ENCODE measurements at places on chromosomes 6 and 20.

- peak; percentile 67 for DNase-seq
Measured at GRCh38 chr20:17909869-17910321, 58.7 kb downstream of the SNX5 start.

DNA sequence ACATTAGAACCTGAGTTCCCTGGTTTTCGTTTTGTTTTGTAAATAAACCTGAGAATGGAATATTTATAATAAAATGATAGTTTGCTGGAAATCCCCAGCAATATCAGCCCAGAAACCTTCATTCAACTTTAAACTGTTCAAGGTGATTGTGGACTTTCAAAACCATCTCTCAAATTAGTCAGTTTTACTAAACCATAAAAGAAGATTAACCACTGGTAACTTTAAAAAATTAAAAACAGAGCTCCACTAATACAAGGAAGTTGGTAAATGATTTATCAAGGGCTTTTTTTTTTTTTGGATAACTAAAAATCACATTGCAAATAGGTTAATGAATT lies 10.0 kb downstream of the MBOAT1 start:
- DNase-seq, result no peak

- peak; percentile 73 for DNase-seq
Measured at GRCh38 chr6:68054756-68055155, 580.3 kb upstream of the ADGRB3 start.

GRCh38 chr20:12687476-12687875 lies 321.3 kb upstream of the SPTLC3 start:
- DNase-seq, result no peak

DNA sequence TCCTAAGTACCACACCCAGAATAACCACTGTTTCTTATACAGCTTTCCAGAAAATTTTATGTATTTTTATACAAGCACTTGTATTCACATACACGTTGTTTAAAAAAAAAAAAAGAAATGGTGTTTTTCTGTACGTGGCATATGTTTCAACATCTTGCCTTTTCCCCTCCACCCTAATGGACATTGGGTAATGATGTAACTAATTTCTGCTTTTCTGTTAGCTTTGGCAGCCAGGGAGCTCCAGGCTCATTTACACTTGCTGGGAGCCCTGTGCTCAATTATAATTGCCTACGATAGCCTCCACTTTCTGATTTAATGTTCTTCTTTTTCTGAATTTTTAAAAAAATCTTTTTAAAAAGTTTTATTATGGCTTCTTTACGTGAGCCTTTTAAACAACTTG lies 352.4 kb downstream of the UTRN start:
- no peak for DNase-seq

DNA sequence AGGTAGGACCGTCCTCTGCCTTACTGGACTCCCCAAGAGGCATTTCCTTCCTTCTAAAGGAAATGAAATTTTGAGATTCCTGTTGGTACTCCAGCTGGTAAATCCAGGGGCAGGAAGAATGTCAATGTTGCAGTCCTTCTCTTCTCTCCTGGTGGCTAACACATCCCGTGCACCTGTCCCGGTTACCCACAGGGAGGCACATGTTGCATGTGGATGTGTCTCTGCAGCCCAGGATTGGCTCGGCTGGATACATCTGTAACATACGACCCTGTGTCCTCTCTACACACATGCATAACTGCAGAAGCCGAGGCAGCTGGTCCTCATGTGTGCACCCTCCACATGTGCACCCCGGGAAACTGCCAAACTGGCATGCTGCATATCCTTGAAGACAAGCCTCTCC lies 1.3 kb upstream of the LRFN2 start:
- DNase-seq, result no peak

- peak; percentile 88 for DNase-seq
Measured at GRCh38 chr6:17589406-17590096, 10.6 kb upstream of the FAM8A1 start.

DNA sequence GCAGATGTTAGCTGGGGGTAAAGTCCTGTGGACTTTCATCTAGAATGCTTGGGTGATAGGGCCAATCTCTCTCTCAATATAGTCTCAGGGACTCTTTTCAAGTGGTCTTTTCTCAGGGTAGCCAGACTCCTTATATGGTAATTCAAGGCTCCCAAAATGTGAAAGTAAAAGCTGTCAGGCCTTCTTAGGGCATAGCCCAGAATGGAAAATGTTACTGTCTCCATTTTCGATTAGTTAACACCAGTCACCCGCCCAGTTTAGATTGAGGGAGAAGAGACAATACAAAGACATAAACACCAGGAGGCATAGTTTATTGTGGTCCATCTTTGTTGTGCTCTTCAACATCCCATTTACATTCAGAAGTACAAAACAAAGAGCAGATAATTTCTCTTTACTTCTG lies 295.8 kb downstream of the EPHA7 start:
- no peak for DNase-seq

DNA sequence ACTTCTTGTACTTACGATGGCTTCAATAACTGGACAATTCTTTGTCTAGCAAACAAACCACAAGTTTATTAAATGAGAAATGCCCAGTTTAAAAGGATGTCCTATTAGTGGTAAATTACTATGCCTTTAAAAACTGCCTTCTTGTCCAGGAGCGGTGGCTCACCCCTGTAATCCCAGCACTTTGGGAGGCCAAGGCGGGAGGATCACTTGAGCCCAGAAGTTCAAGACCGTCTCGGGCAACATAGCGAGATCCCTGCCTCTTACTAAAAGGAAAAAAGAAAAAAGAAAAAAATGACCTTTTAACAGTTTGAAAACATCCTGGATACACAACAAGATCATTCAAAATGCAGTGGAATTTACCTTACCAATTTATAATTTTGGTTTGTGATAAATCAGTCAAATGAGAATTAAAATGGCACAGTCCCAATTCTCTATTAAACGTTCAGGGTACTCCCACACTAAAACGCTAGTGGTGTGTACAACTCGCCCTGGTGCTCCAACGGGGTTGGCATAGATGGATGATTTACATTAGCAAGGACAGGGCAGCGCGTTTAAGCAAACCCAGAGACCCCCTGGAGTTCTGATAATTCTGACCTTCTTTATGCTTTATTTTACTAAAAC lies 2.3 kb downstream of the ZBTB2 start:
- DNase-seq, result no peak

DNA sequence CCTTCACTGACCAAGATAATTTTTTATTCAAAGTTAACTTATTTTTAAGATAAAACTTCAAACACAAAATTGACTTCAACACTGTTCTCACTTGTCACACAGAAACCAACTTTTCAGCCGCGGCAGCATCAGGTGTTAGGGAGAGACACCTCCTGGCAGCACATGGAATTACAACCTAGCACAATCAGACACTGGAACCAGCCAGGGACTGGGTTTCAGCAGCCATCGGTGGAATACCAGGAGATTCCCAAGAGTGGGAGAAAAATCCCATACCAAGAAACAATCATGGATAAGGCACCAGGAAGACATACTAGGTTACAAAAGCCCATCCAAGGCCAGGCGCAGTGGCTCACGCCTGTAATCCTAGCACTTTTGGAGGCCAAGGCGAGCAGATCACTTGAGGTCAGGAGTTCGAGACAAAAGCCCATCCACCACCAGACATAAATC lies 70.0 kb downstream of the SNX5 start:
- DNase-seq, result peak; percentile 66

DNA sequence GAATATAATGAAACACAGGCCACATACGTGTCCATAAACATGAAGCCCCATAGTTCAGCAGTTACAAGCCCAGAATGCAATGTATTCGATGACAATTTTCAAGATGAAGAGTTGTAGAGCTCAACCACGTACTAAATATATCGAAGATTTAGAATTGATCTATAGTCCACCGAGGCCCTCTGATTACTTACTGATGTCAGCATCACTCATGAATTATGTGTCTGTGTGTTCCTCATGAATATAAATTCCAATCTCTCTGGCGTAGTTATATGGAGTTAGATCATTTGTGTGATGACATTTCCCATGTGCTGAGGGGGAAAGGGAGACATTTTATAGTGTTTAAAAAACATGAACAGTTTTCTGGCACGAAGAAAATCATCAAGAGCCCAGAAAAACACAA lies 97.5 kb downstream of the PFDN4 start:
- peak; percentile 85 for DNase-seq

DNA sequence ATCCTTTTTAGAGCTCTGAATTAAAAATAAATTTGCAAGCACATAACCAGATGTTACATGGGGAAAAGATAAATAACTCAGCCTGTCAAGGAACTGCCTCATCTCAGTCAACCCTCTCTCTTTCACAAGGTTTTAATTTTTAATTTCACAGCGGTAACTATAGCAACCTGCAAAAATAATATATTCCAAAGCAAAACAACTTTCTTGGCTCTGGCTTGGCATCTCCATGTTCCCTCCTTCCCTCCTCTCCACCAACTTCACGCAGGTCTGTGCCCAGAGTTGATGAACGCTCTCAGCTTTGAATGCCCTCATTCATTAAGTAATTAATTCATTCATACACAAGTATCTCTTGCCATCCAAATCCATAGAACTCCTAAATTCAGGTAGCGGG lies 32.5 kb upstream of the SIRPA start:
- DNase-seq, result peak; percentile 32

GRCh38 chr6:25006565-25007001 lies 70.8 kb upstream of the RIPOR2 start:
- DNase-seq, result no peak

DNA sequence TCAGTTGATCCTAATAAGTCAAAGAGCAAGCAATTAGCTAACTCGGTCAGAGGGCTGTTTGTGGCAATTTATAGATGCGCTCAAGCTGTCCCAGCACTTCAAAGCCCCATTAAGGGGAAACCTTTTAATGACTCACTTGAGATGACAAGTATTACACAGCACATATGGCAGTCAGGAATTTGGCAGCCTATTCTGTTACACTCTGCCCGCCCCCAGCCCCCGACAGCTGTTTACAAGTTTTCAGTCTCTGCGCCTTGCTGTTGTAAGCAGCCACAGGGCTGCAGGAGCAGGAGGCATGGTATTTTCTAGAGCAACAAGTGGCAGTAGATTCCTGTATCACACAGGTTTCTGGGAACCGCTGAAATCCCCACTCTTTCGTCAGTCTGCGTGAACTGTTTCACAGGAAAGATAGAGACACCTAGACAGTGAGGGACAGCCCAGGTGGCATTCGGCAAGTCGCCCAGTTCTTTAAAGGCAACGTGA lies 263.0 kb downstream of the FOXC1 start:
- DNase-seq, result peak; percentile 67

GRCh38 chr6:65650086-65650485 lies 56.9 kb downstream of the EYS start:
- no peak for DNase-seq

- no peak for DNase-seq
Measured at GRCh38 chr6:54308986-54309315, 710 bp downstream of the TINAG start.

- no peak for DNase-seq
Measured at GRCh38 chr6:14759976-14760672, 485.7 kb upstream of the JARID2 start.

DNA sequence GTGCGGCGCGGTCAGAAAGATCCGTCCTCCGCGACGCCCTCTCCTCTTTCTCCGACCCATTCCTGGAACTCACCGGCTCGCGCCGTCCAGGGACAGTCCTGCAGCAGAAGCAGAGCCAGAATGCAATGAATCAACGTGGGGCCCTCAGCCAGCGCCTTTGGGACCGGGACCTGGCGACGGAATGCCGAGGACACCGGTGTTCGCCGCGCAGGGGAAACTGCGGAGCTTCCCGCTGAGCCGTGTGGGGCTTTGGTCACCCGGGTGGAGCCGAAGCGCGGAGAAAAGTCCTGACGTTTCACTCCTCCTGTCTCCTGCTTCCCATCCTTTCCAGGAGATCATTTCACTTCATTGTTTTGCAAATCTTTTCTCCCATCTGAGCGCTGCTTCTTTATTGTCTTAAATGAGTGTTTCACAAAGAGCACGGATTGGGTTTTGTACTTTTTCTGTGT lies 26.5 kb downstream of the ULBP1 start:
- DNase-seq, result no peak

GRCh38 chr20:56625837-56626236 lies 3.3 kb upstream of the TFAP2C start:
- DNase-seq, result no peak

DNA sequence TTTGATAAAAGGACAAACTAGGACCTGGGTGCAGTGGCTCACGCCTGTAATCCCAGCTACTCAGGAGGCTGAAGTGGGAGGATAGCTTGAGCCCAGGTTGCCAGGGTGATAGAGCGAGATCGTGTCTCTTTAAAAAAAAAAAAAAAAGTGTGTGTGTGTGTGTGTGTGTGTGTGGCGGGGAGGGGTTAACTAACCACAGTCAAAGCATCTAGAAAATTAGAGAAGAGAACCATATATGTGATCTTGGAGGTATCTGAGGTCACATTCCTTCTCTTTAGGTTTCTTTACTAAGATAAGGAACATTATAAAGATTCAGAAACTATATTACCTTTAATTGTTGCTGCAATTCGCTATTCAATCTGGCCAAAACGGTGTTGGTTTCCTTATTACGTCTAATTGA lies 80.9 kb downstream of the REPS1 start:
- DNase-seq, result no peak

- DNase-seq, result no peak
Measured at GRCh38 chr20:57108742-57109570, 157.5 kb downstream of the BMP7 start.

DNA sequence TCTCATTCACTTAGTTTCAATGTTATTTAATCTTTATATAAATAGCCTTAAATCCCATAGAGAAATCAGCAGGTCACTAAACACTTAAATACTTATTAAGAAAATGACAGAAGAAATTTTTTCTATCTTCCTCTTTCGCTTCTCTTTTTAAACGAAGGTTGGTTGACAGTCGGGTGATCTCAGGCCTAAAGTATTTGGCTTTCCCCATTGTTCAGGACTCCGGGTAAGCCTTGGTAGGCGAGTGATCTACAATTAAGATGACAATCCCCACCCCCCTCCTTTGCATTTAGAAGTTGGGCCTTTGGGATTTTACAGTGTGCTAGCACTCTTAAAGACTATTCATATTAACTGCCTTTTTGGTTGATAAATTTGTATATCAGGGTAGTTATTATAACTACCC lies 19.7 kb upstream of the UTRN start:
- peak; percentile 83 for DNase-seq

GRCh38 chr20:15789079-15789478 lies 784.2 kb downstream of the KIF16B start:
- DNase-seq, result no peak

GRCh38 chr20:62825986-62826645 lies 9.3 kb downstream of the COL9A3 start:
- DNase-seq, result no peak

DNA sequence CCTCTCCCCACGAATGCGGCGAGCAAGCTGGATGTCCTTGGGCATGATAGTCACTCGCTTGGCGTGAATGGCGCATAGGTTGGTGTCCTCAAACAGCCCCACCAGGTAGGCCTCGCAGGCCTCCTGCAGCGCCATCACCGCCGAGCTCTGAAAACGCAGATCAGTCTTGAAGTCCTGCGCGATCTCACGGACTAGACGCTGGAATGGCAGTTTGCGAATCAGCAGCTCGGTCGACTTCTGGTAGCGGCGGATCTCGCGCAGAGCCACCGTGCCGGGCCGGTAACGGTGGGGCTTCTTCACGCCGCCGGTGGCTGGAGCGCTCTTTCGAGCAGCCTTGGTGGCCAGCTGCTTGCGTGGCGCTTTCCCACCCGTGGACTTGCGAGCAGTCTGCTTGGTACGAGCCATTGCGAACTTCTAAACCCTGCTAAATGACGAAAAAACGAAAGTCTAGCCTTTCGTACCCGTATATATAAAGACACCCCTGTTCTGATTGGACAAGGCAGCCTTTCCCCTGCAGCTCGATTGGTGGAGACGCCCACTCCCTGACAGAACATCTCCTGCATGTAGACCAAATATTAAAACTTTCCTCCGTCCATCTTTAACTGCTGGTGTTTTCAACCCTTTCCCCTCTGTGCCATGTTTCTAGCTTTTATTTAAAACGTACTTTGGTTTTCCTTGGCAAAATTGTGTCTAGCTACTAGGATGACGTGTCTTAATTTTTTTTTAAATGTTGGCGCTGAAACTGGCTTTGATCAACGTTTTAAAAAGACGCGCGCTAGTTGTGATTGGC lies 109.8 kb downstream of the HFE start:
- DNase-seq, result peak; percentile 92
